ENCODE measurements at places on chromosomes 2 and 18.
A peak's percentile ranks its signal among the peaks of the same experiment; 100 is the strongest.

DNA sequence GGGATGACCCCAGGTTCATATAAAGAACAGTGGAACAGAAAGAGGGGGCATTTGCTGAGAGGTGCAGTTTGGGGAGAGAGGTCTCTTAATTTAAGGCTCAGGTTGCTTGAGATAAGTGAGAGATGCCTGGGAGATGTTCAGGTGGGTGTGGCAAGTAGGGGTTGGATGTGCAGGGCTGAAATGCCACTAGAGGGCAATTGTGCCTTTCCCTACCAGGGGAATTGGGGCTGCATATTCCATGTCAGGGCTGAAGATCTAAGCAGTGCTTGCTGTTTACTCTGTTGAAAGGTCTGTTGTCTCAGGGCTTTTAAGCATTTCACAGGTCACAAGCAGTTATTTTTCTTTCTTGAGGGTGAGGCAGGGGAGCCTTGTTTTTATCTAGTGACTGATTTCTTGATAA is 7.8 kb downstream of the CCDC85A start:
- DNase-seq, result no peak

GRCh38 chr2:111982822-111983221 is 72.2 kb upstream of the TMEM87B start:
- no peak for DNase-seq

- no peak for DNase-seq
Measured at GRCh38 chr2:165870346-165870745, 76.3 kb upstream of the GALNT3 start.

DNA sequence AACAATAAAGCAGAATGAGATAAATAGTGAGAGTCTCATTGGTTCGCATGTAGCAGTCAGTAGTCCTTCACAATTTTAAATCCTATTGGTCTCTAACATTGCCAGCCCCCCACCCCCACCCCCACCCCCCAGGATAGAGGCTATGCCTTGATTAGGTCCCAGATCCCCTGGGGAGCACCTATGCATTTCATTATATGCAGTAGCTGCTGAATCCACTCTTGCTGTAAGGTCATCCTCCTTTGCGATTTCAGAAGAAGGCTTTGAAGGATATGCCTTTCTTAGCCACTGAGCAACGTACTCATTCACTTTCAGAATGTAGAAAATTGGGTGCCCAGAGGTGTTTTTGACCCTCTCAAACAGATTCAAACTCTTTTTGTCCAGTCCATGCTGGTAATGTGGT is 382.8 kb upstream of the GALNT5 start:
- no peak for DNase-seq

GRCh38 chr2:71154798-71155197 is 24.4 kb downstream of the MPHOSPH10 start:
- no peak for DNase-seq

DNA sequence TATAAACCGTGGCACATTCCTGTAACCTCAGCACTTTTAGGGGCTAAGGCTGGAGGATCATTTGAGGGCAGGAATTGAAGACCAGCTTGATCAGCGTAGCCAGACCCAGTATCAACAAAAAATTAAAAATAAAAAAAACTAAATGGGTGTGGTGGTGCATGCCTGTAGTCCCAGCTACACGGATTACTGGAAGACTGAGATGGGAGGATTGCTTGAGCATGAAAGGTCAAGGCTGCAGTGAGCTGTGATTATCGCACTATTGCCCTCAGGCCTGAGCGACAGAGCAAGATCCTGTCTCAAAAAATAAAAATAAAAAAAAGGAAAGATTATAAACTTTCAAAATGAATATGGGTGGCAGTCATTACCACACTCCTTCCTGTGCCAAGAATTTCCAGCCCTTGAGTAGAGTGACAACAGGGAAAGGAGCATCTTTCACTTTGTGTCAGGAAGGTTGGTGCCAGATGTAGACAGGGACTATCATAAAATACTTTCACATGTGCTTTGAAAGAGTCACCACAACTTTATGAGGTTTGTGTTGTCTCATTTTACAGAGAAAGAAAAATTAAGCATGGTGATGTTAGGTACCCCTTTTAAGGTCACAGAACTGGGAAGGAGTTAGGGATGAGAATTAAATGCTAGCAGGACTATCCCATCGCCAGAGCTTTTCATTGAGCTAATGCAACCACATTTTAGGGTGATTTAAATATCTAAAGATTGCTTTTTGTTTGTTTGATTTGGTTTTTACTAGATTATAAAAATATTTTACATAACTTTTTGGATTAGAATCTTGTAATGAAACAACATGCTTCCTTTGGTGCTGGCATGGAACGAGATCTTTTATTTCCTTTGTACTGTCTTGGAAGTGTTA is 1617.4 kb upstream of the ACVR2A start:
- DNase-seq, result no peak

- DNase-seq, result peak; percentile 67
Measured at GRCh38 chr2:85713836-85714235, 19.7 kb downstream of the GNLY start.

GRCh38 chr2:160437273-160437672 is 56.3 kb downstream of the RBMS1 start:
- DNase-seq, result no peak

- DNase-seq, result no peak
Measured at GRCh38 chr2:205078762-205079161, 533.5 kb downstream of the PARD3B start.

- no peak for DNase-seq
Measured at GRCh38 chr2:160287476-160287875, 87.4 kb upstream of the ITGB6 start.

GRCh38 chr2:207133820-207134519 is 31.8 kb downstream of the KLF7 start:
- peak; percentile 76 for DNase-seq

DNA sequence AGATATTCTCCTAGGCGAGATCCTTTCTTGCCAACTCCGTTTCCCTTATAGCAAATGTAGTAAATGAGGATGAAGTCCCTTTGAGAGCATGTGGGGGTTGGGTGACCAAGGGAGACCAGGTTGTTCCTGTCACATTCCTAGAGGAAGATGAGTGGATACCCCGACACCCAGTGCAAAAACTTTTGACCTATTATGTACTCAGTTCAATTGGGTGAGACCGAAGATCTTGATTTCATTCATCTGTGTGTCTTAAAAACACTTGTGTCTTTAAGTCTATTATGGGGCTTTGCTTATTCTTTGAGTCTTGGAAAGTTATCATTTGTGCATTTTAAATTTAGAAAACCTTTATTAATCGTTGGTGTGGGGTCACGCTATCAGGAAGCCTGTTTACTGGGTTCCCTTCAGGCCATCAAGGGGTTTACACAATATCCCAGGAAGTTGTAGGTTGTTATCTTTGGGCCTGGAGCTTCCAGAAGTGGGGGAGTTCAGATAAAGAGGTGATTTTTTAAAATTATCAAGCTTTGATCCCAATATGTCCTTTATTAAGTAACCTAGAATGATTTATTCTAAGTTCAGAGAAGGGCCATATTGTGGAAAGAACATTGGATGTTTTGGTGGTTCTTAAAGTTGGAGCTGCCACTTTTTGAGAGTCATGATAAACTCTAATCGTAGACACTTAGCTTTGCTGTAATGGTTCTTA is 2.8 kb downstream of the RHOB start:
- no peak for DNase-seq

DNA sequence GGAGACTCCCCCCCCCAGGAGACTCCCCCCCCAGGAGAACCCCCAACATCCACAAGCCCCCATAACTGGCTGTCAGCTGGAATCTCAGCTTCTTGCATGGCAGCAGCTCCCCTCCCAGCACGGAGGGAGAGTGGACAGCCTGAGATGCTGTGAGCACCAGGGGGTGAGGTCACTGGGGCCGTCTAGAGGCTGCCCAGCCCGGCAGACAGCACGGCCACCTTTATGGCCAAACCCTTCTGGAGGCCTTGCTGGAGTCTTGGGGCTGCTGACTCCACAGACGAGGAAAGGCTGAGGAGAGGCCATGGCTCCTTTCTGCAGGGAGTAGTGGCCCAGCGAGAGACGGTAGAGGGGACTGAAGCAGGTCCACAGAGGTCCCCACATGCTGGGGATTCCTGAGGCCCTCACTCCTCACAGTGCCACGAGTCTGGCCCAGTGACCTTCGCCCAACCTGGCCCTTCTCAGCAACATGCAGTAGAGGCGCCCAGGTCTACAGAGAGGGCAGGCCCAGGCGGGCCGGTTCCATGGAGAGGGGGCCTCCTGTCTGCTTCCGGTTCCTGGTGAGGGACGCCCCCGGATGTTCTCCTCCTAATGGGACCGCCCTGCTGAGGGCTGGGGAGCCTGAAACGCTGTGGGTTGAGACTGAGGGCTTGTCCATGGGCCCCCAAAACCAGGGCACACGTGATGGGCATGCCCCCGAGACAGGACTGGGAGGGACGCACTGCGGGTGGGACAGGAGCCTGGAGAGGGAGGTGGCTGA is 122.6 kb upstream of the CTDP1 start:
- DNase-seq, result no peak

DNA sequence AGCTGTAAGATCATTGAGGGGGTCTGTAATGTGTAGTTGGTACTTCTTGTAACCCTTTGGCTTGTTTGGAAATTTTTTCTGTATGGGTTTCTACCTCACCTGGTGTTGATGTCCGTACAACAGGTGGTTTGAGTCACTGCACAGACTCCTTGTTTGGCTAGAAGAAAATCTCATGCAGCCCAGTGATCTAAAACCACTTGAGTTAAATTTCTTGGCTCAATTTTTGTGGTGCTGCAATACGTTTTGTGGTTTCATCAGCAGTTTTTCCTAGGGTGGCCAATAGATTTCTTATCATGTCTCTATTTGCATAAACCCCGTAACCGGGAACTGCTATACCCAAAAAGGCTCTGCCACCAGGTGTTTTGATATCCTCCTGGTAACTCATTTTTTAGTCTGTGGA is 43.4 kb downstream of the CERS6 start:
- DNase-seq, result no peak

DNA sequence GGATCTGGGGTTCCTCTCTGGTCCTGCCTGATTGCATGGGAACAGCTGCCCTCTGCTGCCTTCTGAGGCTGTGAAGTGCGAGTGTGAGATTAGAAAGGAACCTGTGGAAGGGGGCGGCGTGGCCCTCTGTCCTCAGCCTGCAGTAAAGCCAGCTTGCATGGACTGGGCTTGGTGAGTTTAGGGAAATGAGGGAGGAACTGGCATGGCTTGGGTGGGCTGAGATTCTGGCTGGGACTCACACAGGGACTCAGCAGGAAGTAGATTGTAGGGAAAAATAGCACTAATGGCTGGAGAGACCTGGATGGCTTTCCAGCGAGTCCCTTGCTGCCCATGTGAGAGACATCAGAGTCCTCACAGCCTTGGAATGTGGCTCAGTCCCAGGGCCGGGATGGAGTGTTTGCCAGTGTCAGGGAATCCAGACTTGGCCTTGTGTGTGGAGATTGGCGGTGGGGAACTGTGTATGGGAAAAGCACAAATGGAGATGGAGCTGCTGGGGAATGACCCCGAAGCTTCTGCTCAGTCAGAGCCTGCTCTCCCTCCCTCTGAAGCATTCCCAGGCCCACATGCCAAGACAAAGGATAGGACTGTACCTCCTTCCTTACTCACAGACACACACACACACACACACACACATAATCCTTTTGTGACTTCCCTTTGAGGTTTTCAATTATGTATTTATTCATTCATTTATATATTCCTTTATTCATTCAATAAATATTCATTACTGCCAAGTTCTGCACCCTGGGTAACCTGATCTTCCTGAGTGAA is 115.4 kb downstream of the ACAA2 start:
- DNase-seq, result no peak

GRCh38 chr2:191270306-191271161 is 25.3 kb downstream of the MYO1B start:
- no peak for DNase-seq

DNA sequence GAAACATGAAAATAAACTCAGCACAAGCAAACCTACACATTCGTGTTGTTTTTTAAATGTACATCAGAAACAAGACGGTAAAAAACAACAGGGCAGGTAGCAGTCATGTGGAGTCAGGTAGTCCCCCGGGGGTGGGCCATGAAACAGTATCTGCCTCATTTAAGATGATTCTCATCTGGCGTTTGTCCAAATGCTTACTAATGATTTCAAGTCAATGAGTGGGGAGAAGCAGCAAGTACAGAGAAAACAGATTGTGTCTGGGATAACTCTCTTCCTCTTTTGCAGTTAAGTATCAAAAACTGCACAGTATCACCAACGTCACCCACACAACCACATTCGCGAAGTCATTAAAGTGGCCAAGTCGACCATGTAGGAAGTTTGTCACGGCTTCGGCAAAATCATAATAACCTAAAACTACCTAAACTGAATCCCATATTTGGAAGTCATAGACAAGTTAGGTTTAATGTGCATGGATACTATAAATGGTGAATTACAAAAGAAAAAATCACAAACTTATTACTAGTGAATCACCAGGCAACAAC is 1.3 kb downstream of the LAPTM4A start:
- no peak for DNase-seq

DNA sequence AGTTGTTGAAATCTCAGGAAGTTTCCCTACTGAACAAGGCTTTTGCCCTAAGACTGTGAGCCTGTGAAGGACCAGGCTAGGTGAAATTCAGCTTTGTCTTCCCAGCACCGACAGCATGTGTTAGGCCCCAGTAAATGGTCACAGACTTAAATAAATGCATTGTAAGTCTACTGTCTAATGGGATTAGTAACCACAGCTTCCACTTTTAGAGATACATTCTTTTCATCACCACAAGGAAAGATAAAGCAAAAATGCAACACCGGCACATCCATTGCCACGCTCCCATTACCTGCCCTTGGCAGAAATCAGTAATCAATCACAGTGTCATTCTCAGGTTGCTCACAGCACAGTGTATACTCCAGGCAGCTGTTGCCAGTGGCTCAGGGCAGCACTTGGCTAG is 59.3 kb downstream of the CRACDL start:
- no peak for DNase-seq

DNA sequence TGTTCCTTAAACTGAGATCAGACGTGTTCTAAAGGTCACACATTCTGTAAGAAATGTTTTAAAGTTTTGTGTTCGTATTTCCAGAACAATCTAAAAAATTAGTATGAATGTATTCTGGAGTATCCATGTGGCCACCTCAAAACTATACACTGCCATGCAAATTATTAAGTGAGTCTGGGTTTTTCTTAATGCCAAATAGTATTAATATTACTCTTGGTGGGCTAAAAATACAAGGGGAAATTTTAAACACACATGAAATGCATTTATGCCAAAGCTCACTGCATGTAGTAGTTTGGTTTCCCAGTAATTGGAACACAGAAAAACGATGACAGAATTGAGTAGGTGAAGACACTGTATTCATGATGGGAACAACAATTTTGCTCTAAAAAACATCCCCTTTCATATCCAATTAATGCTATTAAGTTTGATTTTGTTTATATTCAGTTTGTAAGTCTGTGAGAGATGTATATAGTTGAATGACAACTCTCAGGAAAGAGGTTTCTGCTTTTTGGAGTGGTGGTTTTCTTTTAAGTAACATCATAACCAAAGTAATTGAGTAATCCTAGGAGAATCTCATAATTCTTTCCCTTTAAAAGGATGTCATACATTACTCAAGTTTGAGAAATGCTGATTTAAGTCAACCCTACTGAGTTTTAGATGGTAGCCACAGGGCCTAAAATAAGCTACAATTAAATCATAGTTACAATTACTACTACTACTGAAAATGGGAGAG is 75.7 kb upstream of the CDCA7 start:
- no peak for DNase-seq
